ENCODE measurements at places on chromosomes 7 and 10.

DNA sequence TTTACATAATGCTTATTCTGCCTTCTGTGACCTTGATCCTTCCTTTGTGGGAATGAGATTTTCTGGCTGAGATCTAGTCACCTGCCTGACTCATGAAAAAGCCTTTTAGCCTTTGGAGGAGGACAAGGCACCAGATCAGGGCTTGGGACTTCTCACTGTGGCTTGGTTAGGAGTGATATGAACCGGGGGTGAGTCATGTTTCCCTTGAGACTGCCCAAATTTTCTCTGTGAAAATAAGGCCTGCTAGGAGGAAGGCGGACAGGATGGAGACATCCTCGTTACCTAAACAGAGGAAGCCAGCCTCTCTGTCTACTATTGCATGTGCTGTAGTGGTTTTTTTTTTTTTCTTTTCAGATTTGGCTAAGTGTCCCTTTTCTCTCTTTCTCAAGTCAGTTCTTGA, 57.8 kb downstream of the EVX1 start:
- no peak for DNase-seq

GRCh38 chr7:117690147-117690546, 183.1 kb downstream of the CTTNBP2 start:
- no peak for DNase-seq

- DNase-seq, result peak; percentile 64
Measured at GRCh38 chr10:42973870-42974692, 102.8 kb upstream of the RET start.

GRCh38 chr10:72043016-72043834, 45.1 kb downstream of the SPOCK2 start:
- no peak for DNase-seq

- no peak for DNase-seq
Measured at GRCh38 chr7:108424013-108424412, 32.2 kb downstream of the NRCAM start.

- no peak for DNase-seq
Measured at GRCh38 chr7:16025696-16026095, 339.2 kb upstream of the MEOX2 start.

GRCh38 chr7:34036972-34037792, 131.8 kb downstream of the BMPER start:
- DNase-seq, result no peak

DNA sequence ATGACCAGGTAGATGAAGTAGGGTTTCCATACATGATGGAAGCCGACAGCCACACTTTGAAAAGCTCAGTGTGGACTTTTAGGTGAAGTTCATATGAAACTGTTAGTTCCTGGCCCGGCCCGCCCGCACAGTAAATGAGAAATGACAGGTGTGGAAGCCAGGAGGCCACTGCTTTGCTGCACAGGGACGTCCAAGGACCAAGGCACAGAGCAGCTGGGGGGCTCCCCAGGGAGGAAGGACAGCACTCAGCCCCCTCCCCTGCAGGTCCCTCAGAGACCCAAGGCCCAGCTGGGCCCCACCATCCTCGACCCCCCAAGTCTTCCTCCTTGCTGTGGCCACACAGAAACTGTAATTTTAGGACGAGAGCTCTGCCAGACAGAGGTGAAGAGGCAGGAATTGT, 219.2 kb downstream of the PTPRN2 start:
- peak; percentile 82 for DNase-seq

DNA sequence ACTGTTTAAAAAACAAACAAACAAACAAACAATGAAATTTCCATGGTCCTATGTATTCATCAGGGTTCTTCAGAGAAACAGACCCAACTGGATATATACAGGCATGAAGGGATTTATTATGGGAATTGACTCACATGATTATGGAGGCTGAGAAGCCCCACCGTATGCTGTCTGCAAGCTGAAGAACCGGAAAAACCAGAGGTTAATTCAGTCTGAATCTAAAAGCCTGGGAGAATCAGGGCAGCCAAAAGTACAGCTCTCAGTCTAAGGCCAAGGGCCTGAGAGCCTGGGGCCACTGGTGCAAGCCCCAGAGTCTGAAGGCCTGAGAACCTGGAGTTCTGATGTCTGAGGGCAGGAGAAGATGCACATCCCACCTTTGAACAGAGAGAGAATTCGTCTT, 163.5 kb downstream of the MDFIC start:
- DNase-seq, result no peak

DNA sequence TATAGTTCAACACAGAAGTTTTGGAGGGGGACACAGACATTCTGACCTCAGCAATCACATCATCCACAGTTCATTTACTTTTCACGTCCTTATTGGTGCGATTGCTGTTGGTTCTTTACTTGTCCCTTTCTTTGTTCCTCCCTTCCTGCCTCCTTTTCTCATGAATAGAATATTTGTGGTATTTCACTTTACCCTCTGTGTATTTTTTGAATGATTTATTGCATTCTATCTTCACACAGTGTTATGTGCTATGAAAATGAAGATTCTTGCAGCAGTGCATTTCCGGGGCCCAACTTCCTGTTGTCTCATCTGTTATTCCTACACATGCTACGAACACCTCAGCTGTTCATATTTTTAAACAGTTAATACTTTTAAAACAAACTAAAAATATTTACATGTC, 179.6 kb downstream of the ZMYND11 start:
- no peak for DNase-seq

DNA sequence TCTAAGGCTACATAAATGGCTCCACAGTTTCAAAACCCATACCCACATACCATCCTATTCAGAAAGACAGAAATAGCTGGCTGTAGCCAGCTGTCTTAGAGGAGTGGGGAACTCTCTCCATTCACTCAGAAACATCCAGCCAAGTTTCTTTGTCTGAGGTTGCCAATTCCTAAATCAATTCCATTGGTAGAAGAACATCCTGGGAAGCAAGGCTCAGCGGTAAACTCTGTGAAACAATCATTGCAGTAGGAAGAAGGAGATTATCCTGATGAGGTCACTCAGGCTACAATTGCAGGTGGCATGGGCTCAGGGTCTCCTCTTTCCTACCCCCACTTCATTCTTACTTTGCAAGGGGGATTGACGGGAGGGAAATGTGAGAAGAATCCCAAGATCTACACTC, 154.0 kb downstream of the ETV1 start:
- no peak for DNase-seq

DNA sequence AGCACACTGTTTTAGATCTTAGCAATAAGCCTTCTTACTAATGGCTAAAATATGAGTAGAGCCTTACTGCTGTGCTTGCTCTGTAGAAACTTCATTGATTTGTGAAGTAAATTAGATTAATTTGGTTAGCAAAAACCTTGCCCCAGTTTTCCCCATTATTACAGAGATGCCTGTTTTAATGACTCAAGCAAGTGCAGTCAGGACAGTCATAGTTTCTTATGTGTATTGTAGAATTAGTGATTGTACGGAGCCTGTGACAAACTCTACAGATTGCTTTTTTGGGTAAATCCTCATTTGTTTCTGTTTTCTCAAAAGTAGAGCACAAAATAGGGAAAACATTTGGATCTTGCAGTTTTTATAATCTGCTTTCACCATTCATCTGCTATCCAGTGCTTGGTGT, 7.0 kb downstream of the TAX1BP1 start:
- DNase-seq, result no peak

- no peak for DNase-seq
Measured at GRCh38 chr10:7794251-7795026, 6.5 kb downstream of the ATP5F1C start.

- DNase-seq, result no peak
Measured at GRCh38 chr10:49023752-49024151, 84.1 kb upstream of the LRRC18 start.

DNA sequence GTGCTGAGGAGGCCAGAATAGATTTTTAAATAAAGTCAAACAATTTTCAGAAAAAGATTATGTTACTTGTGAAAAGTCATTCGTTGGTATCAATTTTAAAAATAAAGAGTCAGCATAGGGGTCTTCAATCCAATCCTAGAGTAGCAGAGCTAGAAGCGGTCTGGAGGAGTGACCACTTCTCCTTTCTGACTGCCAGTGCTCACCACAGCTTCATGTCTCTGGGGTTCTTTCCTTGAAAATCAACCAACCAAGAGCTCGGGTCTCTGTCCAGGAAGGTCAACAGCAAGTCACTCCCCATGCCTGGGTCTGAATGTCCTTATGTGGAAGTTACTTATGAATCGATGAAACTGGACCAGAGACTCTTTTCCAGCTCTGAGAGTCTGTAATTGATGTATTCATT, 14.3 kb downstream of the PTPRN2 start:
- DNase-seq, result no peak

DNA sequence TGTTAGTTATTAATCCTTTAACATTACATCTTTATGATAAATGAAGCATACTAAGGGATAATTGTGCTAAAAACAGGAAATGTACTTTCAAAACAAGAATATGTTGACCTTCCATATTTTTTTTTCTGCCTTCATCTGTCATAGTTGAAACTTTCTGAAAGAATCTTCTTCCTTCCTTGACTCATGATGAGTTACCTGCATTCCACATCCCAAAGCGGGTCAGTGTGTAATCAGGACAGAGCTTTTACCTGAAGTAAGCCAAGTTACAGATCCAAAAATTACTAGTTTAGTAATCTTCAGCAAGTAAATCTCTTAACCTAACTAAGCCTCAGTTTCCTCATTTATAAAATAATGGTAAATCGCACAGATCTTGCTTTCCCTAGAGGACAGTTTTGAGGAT, 13.4 kb upstream of the ARL4A start:
- no peak for DNase-seq

- DNase-seq, result no peak
Measured at GRCh38 chr7:31924251-31924650, 146.0 kb downstream of the PDE1C start.

- peak; percentile 84 for DNase-seq
Measured at GRCh38 chr10:124294811-124295770, 123.6 kb downstream of the OAT start.

DNA sequence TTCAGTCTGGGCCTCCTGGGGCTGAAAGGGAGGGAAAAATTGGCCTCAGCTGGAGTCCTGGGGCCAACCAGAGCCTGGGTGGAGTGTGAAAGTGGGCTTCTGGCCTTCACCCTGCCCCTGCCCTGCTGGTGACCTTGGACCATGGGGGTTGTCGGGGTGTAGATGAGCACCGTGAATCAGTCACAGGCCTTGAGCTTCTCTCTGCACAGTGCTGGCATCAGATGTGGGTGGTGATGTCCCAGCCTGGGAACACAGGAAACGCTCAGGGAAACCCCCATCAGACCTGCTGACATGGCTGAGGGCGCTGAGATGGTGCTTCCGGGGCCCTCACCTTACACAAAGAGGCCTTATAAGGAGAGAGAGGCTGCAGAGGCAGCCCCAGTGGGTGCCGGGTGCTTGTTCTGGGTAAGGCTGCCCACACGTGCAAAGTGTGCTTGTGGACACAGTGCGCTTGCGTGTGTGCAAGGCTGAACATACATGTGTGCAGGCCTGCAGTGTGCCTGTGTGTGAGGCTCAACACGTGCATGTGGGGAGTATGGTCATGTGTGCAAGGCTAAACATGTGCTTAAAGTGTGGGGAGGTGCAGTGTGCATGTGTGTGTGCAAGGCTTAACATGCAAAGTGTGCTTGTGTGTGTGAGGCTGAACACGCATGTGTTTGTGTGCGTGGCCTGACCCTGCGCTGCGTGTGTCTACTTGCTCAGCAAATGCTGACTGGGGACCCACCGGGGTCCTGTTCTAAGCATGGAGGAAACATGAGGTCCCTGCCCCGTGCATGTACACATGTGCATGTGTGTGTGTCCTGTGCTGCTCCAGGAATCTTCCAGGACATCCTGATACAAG, 6.5 kb downstream of the ARPC1B start:
- DNase-seq, result no peak

GRCh38 chr10:43801140-43801539, 152.5 kb upstream of the ZNF32 start:
- DNase-seq, result no peak

GRCh38 chr7:2521341-2521745, 1.8 kb downstream of the LFNG start:
- DNase-seq, result no peak

- peak; percentile 80 for DNase-seq
Measured at GRCh38 chr7:927031-927671, 27.3 kb downstream of the ADAP1 start.

- DNase-seq, result no peak
Measured at GRCh38 chr10:1809139-1809741, 71.9 kb upstream of the ADARB2 start.

GRCh38 chr10:34305189-34305588, 509.9 kb downstream of the PARD3 start:
- DNase-seq, result no peak

DNA sequence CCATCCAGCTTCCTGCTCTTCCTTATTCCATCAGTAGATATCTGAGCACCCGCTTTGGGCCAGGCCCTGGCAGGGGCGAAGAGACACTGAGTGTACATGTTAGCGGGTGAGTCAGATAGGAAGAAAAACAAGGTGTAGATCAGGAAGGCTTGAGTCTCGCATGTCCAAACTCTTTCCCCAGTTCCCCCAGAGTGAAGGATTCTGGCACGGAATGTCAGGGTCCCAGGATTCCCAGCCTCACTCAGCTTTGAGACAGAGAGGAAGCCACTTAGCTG, 24.1 kb upstream of the CHST15 start:
- no peak for DNase-seq

- peak; percentile 91 for DNase-seq
Measured at GRCh38 chr10:80535671-80536360, 1.9 kb upstream of the SH2D4B start.

- no peak for DNase-seq
Measured at GRCh38 chr7:12756821-12757220, 69.4 kb downstream of the ARL4A start.

DNA sequence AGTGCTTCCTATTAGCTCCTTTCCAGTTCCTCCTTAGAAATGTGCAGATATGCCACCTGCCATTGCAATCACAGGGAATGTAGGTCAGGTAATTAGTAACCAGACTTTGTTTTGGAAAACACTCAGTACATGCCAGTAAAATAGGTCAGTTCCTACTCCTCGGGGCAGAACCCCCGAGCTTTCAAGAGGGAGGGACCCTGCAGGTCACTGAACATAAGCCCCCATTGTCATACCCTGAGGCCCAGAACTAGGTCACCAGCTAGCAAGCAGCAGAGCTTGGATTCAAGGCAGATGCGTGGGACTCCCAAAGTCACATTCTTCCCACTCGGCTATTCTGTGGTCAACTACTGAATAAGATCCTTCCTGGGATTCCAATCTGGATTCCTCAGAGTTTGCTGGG, 104.8 kb downstream of the PPP1R3C start:
- no peak for DNase-seq

DNA sequence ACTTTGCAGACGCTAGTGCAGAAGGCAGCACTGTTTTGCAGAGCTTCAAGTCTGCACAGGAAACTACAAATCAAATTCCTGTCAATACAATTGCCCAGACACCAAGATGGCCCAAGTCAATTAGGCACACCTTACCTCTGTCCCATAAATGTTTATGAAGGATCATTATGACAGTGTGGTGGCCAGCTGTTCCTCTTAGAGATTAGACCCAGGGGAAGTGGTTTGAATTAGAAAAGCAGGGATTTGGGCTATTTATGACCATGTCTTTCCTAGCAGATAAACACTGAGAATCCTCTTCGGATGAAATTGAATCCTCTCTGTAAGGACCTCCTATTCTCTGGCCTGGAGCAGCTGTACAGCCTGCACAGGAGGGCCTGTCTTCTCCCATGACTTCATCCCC, 9.9 kb upstream of the NEUROG3 start:
- DNase-seq, result no peak

- DNase-seq, result no peak
Measured at GRCh38 chr10:78972160-78972946, 96.4 kb upstream of the ZMIZ1 start.
